T-helper 2 cell treated with Interferon-gamma antibody and Interleukin-4, amounts not matched to agents 5 μg/mL and 100 μg/mL, for 36 hours (primary cell): ENCODE measurements at places on chromosomes 11 and 22.

DNA sequence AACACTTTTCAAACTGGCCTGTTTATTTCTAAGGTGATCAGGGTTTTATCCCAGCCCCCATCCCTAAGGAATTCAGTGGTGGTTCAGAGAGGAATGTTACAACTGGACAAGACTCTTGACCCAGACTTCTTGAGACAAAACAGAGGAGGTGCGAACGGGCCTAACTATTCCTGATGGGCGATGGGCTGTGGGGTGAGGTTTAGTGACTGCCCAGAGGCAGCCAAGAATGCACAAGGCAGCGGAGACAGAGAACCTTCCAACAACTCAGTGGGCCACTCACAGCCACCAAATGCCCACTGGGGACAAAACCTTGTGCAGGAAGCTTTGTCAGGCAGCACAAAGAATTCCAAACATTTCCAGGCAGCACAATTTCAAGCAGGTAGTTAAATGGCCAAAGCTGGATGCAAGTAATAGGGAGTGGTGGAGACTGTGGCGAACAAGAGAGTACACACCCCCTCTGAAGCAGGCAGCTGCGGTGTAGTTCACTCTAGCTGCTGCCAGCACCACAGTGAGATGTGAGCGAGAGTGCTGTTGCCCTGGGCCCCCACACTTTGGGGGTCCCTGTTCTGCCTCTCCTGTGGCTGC is 29.2 kb downstream of the SCUBE1 start:
- no peak for DNase-seq

DNA sequence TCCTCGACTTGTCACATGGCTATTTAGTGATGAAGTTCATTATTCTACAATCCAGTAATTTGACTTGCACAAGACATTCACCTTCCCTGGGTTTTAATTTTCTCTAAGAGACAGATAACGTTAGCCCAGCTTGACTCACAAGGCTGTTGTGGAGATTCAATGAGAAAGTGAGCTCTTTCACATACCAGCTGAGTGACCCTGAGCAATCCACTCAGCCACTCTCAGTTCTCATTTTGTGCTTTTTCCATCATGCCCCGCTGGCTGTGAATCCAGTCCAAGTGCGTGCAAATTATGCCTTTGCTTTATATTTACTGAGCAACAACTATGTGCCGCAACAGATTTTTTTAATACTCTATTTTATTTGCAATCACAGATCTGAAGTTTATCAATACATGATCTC is 176.5 kb downstream of the LARGE1 start:
- no peak for DNase-seq

GRCh38 chr22:35634015-35634414 is 14.2 kb upstream of the APOL6 start:
- DNase-seq, result no peak

GRCh38 chr22:31790240-31790639 is 36.4 kb downstream of the DEPDC5 start:
- no peak for DNase-seq

DNA sequence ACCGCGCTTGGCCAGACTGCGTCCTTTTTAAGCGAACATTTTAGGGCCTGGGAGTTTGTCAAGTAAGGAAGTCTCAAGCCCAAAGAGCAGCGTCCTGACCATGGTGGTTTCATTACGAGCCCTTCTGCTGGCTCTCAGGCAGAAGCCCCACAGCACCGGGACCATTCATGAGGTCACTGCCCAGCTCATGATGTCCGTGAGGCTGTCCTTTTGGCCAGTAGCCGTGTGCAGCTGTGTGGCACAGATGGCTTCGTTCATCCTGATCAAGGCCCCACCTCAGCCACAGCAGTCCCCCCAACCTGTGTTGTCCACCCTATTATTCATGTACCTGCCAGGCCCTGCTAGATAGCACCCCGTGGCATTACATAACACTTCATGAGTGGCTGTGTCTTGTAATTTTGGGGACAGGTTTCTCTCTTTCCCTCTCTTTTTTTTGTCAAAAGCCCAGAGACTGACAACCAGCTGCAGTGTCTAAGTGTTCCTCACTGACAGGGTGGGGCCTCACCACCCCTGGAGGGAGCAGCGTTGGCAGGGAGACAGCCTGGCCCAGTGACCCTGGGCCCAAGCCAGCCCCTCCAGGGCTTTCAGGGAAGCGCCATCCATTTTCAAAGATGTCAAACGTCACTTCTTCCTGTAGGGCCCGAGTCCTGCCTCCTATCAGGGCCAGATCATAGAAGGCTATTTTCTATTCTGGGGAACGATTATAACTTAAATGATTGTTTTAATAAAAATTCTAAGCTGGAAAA is 21.8 kb upstream of the CABP7 start:
- no peak for DNase-seq

GRCh38 chr11:112655371-112655770 is 305.8 kb upstream of the NCAM1 start:
- DNase-seq, result no peak

DNA sequence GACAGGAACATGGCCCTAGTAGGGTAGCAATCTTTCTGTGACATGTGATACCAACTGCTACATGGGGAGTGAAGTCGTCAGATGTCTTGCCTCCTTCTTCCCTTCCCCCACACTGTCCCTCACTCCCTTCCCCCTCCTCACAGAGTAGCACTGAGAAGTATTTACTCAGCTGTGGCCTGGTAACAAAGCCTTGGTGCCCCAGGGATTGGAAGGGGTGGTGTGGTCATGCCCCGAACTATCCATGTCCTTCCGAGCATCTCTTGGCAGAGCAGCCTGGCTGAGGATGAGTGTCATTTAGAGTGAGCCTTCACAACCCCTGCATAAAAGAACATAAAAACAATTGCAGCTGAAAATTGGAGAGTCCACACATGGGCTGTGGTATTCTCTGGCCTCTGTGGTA is 46.1 kb downstream of the ARFGAP2 start:
- DNase-seq, result no peak

DNA sequence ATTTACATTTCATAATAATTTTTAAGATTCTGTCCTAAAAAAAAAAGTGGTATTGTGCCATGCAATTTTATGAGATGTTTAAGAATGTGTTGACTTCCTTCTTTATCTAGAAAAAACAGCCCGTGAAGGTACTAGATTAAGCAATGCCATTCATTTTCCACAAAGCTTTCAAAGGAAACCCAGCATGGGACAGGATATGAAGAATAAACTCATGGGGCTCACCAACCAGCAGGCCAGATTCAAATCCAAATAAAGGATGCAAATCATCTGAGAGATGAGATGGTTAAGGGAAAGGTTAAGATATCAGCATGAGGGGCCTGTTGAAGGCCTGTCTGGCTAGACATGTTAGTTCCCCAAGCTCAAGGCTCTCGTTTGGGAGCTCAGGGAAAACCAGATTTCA is 199.1 kb downstream of the SWAP70 start:
- DNase-seq, result no peak

DNA sequence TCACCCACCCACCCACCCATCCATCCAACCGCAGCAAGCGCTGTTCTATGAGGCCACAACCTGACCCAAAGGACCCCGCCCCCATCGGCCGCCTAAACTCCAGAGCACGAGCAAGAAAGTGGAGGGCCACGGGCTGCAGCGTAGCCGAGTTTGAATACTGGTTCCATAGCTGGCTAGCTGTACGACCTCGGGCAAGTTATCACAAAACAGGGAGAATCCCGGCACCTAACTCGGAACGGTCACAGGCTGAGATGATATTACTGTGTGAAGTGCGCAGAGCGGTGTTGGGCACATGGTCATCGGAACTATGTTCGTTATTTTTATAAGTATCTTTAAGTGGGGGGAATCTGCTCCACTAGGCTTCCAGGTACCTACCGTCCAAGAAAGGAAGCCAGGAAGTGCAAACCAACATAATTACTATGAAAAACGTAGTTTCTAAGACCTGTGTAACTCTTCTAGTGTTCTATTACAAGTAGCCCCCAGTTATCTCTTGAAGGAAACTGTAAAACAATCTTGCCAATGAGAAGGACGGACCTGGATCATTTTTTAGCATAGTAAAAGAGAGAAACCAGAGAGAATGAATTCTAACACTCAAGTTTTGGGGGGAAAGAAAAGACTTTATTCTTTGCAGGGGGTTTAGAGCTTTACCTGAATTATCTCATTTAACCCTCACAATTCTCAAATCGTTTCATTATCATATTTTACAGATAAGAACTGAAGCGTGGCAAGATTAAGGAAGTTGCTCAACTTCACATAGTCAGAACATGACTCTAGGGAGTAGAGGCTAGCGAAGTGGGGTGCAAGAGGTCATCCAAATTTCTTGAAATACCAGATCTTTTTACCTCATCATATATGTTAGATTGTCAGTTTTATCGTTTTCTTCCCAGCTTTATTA is 663 bp upstream of the BUD13 start:
- no peak for DNase-seq

GRCh38 chr22:28978863-28979796 is 82.5 kb downstream of the C22orf31 start:
- no peak for DNase-seq

DNA sequence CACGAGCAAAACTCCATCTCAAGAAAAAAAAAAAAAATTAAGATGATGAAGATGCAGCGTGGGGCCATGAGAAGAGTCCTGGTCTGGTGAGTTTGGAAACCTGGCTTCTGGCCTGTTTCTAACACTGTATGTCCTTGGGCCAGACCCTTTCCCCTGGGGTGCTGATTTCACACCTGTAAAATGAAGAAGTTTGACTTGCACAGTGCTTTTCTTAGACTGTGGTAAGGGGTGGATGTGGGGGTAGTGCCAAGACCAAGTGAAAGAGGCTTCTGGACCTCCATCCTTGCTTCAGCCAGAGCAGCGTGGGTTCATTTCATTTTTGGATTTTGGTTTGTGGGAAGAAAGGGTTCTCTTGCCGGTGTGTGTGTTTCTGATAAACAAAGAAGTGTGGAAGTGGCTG is 42.1 kb downstream of the PTPRJ start:
- DNase-seq, result no peak

DNA sequence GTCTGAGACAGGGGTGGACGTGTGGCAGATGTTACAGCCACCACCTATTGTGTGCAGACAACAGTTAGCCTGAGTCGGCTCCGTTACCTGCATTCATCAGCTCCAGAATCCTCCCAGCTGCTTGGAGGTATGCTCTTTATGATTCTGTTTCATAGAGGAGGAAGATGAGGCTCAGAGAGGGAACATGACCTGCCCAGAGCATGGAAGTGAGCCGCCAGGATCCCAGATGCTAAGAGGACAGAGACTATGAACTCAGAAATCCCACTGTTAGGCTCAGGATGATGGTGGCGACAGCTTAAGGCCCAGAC is 1.5 kb downstream of the EMID1 start:
- DNase-seq, result no peak

- no peak for DNase-seq
Measured at GRCh38 chr11:82398300-82398815, 335.3 kb downstream of the FAM181B start.

DNA sequence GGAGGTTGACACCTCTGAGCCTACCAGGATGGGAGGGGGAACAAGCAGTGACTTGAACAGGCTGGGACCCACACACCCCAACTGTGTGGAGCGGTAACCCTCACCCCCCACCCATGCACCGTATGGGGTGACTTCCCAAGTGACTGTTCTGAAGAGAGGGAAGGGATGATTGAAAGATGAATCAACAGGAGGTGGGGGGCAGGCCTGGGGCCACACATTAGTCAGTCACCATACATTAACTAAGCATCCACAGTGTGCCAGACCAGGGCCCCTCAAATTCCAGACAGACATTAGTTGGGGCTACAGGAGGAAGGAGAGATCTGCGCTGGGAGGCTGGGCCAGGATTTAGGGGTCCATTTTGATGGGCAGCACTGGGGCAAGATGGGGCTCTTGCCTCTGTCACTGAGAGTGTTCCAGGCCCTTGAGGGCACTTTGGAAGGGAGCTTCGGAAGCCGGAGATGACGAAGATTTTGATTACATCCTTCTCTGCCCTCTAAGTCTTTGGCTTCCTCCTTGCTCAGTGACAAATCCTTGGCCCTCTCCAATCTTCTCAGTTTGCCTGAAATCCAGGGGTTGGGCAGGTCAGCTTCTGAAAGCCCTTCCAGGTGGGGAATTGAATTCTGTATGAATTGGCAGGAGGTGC is 966 bp downstream of the SMTN start:
- DNase-seq, result peak; percentile 27

DNA sequence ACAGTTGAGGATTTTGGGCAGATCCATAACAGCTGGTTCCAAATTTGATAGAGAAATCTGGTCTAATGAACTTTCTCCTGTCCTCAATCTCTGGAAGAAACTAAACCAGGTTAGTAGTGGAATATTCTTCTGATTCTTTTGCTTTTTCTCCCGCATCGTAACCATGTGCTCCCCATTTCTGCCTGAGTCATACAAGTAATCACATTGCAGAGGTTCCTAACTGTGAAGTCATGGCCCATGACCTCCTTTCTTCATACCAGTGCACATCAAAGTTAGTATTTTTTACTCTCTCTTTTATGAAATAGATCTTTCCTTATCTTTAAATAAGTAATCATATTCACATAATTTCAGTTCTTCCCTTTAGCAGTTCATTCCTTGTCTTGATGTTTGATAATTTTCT is 249.0 kb downstream of the DYNC2H1 start:
- no peak for DNase-seq

GRCh38 chr11:105942921-105943320 is 79.1 kb downstream of the MSANTD4 start:
- DNase-seq, result no peak

- peak; percentile 42 for DNase-seq
Measured at GRCh38 chr11:96254087-96254486, 88.9 kb downstream of the MAML2 start.

GRCh38 chr11:57476047-57476756 is 15.9 kb downstream of the RTN4RL2 start:
- no peak for DNase-seq

GRCh38 chr11:57202281-57202680 is 20.5 kb downstream of the LRRC55 start:
- DNase-seq, result no peak

GRCh38 chr11:66970371-66970806 is 4.7 kb upstream of the C11orf86 start:
- DNase-seq, result no peak

GRCh38 chr11:73757598-73757997 is 3.3 kb downstream of the RAB6A start:
- DNase-seq, result no peak

GRCh38 chr11:86896441-86896841 is 58.8 kb downstream of the FZD4 start:
- DNase-seq, result no peak

DNA sequence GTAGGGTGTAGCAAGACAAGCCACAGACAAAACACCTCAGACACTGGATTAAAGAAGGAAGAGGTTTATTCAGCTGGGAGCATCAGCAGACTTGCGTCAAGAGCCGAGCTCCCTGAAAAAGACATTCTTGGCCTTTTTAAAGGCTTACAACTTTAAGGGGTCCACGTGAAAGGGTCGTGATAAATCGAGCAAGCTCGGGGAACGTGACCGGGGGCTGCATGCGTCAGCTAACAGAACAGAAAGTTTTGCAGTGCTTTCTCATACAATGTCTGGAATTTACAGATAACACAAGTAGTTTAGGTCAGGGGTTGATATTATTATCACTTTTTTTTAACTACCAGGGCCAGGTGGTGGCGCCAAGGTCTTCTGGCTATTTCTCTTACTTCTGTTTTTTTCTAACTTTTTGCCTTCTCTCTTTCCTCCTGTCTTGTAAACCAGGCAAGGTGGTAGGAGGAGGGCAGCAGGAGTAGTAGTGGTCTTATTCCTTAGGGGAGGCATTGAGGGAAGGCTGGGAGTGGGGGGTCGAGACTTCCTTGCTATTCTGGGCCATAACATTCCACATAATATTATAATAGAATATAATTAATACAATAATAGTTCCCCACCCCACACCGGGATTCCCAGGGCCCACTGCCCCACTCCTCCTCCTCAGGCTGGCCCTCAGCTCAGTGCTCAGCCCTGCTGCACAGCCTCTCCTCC is 587 bp upstream of the ALDH3B1 start:
- DNase-seq, result no peak

- no peak for DNase-seq
Measured at GRCh38 chr22:44728761-44729324, 23.5 kb upstream of the ARHGAP8 start.
